ENCODE measurements at places on chromosomes 4 and X.

DNA sequence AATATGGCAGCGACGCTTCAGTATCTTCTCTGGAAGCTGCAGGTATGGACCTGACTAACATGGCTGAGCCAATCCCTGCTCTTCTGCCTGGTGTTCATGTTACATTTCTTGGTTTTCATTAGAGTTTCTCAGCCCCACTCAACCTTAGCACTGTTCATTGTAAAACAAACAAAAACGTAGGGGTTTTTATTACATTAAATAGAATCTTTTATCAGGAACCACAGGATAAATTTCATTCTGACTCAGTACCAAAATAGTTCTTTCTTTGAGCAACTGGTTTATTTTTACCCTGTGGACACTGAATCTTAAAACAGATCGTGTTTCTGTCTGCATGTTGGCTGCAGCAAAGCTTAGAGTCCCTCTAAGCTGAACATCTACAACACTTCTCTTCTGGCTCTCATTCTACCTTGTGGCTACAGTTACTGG is 27.1 kb downstream of the FHIP1A start:
- no peak for DNase-seq

DNA sequence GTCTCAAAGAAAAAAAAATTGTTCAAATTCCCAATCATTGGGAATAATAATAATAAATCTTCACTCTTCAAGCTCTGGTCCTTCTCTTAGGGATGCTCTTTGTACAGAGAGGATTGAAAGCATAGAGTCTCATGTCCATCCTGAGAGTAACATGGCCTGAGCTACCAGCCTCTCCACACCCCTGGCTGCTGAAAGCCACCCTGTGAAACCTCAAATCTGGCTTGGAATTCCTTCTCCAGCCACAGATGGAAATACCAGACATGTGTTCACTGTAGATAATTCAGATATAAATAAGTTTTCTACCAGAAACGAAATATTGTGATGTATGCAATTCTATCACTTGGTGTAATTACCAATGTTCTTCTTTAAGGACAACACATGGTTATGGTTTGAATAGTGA is 140.6 kb downstream of the ARSF start:
- DNase-seq: no peak

- DNase-seq: no peak
Measured at GRCh38 chr4:53912766-53913497, 151.5 kb downstream of the CHIC2 start.

DNA sequence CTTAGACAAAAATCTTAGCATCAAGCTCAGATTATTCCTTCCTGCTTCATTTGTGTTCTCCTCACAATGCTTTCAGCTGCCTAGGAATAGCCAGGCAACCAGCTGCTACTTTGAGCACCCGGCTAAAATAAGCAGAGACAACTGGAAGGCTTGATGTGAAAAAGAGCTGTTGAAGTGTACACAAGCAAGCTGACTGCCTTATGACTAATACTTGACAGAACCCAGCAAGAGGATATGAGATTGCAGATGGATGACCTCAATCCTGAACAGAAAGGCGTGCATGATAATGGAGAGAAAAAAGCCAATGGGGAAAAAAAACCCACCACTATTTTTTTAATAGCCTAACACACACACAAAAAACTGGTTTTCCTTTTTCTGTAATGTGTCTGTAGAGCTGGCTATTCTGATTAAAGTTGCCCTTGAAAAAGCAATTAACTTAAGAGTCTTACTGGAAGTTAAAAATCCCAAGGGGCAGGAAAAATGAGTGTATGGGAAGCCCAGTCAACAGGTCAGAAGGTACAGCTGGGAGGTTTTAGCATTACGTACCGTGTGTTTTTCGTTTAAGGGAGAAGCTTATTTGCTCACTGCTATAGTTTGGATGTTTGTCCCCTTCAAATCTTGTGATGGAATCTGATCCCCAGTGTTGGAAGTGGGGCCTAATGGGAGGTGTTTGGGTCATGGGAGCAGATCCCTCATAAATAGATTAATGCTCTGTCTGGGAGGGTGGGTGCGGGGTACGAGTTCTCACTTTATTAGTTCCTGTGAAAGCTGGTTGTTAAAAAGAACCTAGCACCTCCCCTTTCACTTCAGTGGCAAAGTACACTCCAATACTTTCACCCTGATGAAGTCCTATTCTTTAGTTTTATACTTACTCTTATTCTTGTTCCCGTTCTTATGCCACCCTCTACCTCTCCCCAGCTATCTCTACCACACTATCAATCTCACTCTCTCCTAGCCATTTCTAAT is 37.1 kb upstream of the HERC6 start:
- no peak for DNase-seq

GRCh38 chr4:38426532-38426931 is 237.5 kb upstream of the KLF3 start:
- DNase-seq: no peak

DNA sequence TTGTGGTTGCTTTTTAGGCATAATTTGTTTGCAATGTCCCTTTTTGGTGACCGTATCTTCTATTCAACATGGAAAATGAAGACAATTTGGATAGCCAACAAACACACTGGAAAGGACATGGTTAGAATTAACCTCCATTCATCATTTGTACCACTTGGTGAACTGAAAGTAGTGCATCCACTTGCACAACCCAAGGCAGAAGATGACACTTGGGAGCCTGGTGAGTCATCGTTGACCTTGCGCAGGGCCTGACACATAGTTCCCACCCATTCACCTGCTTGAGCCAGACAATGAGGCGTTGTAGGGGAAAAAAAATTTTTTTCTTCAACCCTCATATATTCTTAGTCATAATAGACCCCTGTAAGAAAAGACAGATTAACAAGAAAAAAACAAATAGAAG is 32.4 kb downstream of the EGF start:
- DNase-seq: no peak

DNA sequence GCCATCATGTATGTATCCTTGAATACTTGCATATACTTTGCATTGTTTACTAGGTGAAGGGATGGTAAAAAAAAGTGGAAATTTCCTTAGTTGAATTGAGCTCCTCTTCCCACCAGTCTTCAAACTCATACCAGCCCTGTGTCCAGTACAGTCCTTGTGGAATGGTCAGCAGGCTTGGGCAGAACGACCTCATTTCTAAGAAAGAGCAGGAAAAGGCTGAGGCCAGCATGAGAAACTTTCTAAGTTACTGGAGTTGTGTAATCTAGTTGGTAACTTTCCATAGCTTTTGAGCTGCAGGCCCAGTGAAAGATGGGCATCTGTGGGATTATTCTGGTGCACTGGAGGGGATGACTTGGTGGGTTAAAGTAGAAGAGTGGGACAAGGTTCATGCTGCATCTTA is 87.6 kb downstream of the DCUN1D4 start:
- no peak for DNase-seq

DNA sequence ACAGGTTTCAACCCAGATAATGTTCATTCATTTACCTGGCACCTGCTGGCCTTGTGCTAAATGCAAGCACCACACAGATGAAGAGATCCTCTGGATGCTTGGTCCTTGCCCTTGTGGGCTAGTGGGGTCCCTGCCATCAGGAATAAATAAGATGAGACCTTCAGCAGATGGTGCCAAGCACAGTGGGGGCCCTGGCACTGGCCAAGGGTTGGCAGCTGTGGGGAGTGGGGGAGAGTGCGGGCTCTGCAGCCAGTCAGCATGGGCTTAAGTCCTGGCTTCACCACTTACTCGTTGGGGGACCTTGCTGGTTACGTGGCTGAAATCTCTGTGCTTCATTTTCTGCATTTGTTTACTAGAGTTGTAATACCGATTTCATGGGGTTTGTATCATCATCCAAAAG is 6.9 kb downstream of the LAP3 start:
- no peak for DNase-seq

DNA sequence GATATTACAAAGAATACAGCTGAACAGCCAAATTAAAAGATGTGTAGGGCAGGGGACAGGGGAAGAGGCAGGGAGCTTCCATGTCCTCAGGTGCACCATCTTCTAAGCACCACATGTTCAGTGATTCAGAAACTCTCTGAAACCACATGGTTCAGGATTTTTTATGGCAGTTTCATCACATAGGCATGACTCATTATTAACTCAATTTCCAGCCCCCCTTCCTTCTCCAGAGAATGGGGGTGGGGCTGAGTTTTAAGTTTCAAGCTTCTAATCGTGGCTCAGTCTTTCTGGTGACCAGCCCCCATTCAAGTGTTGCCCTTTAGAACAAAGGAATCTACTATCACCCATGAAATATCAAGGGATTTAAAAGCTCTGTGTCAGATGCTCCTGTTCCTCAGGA is 317.8 kb upstream of the GALNT7 start:
- DNase-seq: no peak

- no peak for DNase-seq
Measured at GRCh38 chr4:110064295-110064694, 134.1 kb downstream of the ELOVL6 start.

- no peak for DNase-seq
Measured at GRCh38 chr4:24722026-24722568, 73.3 kb upstream of the SOD3 start.

- no peak for DNase-seq
Measured at GRCh38 chrX:109373468-109373867, 108.4 kb downstream of the GUCY2F start.

GRCh38 chr4:94979621-94980020 is 221.9 kb downstream of the BMPR1B start:
- no peak for DNase-seq

DNA sequence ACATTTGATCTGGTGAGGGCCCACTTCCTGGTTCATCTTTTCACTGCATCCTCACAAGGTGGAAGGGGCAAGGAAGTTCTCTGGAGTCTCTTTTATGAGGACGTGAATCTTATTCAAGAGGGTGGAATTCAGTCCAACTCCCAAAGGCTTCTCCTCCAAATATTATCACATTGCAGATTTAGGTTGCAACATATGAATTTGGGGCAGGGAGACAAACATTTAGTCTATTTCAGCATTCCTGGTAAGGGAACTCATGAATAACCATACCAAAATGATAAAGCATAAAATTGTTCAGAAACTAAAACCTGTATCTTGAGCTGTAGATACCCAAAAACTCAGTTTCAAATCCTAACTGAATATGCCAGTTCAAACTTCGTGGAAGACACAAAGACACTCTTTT is 246.8 kb downstream of the QDPR start:
- DNase-seq: no peak

Measured in activated T-helper 9 cell treated with anti-CD3 and anti-CD28 coated beads, Interleukin-2, amount 50 U/mL, for 16 hours (primary cell).